Aorta (tissue), 5 donors: ENCODE measurements at places on chromosomes 13 and 19. TPM values are rescaled to one million over a fixed set of nuclear protein-coding genes. Genes with fewer than 3 reads are reported as not detected.

DNA sequence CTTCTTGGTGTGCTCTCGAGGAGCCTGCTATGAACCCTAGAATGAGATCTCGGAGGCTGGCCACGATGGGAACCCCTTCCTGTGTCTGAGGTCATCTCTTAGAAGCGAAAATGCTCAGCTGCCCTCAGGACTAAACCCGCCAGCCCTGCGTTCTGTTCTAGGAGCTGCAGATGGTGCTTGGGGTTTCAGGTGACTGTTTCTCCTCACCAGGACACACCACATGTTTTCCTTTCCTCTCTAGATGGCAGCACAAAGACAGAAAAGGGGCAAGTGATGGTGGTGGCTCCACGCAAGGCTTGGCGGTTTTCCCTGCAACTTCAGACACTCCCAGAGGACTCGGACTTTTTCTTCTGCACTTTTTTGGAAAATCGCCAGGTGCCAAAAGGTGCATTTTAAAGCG, 60.1 kb downstream of the RNASEH2B start:
- H3K36me3 ChIP-seq, result peaks cover 7% of the 10 kb centered on the region
- no peak overlapping the region for H3K4me3 ChIP-seq
- no peak for DNase-seq
- H3K27ac ChIP-seq, result no peak overlapping the region
- no peaks in the 10 kb centered on the region for H3K4me1 ChIP-seq

DNA sequence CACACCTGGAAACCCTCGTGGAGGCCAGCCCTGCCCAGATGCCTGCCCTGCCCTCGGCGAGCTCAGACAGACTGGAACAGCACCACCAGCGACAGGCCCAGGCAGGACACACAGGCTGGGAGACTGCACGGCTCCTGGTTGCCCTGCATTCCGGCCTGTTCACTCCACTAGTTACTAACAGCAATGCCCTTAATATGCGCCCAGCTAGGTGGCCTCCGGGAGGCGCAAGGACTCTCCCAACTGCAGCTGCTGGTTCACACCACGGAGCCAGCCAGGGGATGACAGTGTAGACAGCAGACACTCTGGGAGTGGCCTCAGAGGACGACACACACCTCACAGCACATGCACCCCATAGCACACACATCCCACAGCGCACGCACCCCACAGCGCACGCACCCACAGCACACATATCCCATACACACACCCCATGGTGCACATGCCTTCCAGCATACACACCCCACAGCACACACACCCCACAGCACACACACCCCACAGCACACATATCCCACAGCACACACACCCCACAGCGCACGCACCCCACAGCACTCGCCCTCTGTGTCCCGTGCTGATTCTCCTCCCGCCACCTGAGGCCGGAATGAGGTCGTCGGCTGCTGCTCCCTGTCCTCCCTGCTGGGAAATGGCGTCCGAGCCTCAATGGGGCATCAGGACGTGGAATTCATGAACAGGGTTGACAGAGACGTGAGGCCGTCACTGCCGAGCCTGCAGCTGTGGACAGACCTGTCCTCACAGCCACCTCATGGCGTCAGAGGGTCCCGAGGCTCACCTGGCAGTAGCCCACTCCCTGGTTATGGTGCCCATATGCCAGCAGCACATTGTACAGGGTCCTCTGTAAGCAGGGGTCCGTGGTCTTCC, 13.6 kb downstream of the GRTP1 start:
- H3K36me3 ChIP-seq, result no peaks in the 10 kb centered on the region
- H3K27ac ChIP-seq, result no peak overlapping the region
- no peaks in the 10 kb centered on the region for H3K4me1 ChIP-seq
- H3K27me3 ChIP-seq, result no peaks in the 10 kb centered on the region

GRCh38 chr13:95499811-95500712, 52.5 kb upstream of the CLDN10 start:
- no peak for DNase-seq
- no peaks in the 10 kb centered on the region for H3K4me1 ChIP-seq
- H3K27ac ChIP-seq, result no peak overlapping the region
- peaks cover 2% of the 10 kb centered on the region for H3K36me3 ChIP-seq

GRCh38 chr19:37506387-37507166, at the start of gene ZNF793:
ZNF793 (plus strand) TSS chr19:37506939; CDS start chr19:37523440, 16,501 bp downstream.
- H3K27me3 ChIP-seq, result no peaks in the 10 kb centered on the region
- H3K4me1 ChIP-seq, result no peaks in the 10 kb centered on the region
- peak within 1 kb of the TSS; percentile 95 for H3K4me3 ChIP-seq

ZNF556 gene
- total RNA-seq, result not detected

C1QTNF9 gene
- 0.99 TPM for total RNA-seq
